ENCODE measurements at places on chromosomes 2 and 18.

- no peak for ATAC-seq
Measured at GRCh38 chr18:10231220-10231619, 223.2 kb upstream of the APCDD1 start.

GRCh38 chr2:64349131-64349530, 104.8 kb upstream of the LGALSL start:
- no peak for ATAC-seq

DNA sequence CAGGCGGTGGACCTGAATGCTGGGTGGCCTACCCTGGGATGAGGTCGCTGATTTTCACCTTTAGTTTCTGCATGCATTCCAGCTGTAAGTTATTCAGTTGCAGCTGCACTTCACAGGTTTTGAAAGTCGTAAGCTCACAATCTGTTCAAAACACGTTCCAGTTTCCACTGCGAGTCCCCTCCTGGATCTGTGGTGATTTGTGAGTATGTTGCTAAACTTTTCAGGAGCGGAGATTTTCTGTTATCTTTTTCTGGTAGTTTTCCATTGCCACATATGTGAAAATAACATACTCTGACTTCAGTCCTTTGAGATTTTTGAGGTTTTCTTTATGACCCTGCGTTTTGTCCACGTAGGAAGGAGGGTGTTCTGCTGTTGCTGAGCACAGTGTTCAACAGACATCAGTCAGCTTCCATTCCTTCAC, 102.1 kb downstream of the SNTG2 start:
- ATAC-seq = no peak

GRCh38 chr18:78480262-78481054, 499.2 kb upstream of the SALL3 start:
- ATAC-seq = no peak

GRCh38 chr2:31945572-31945935, 65.3 kb downstream of the MEMO1 start:
- no peak for ATAC-seq

DNA sequence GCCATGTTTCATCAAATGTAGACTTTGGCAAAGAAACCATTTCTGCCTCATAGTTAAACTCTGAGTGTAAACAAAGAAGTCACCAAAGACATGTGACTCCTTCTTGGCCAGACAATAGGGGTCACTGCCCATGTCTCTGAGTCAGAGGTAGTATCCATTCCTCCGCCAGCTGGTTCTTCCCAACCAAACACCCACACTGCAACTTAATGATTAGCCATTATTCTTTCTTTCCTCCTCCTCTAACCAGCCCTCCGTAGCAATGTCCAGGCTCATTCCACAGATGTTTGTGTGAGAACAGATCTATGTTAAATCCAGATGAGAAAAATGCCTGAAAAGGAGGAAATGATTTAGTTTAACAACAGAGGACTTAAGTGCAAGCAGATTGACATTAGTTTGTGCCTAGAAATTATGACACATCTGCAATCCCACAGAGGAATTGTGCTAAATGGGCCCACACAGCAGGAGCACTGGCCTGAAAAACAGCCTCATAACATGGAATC, 127.9 kb upstream of the SH3BP4 start:
- ATAC-seq = no peak

- ATAC-seq = peak; percentile 60
Measured at GRCh38 chr18:23972453-23972852, 42.1 kb upstream of the TTC39C start.

DNA sequence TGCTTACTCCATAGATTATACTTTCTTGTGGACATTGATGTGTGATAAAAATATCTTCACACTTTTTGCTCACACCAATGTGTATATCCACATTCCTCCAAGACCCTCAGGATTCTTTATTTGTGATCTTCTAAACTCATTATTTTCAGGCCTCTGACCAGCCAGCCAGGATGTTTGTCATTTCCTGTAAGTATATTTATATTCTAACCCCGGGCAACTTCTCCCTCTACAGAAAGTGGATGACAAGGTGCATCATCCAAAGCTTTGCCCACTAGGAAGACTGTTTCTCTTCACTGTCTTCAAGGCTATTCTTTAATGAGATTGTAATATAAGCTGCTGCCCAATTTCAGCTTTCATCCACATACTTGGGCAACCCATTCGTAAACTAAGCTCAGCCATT, 3.6 kb upstream of the CWC22 start:
- ATAC-seq = no peak

DNA sequence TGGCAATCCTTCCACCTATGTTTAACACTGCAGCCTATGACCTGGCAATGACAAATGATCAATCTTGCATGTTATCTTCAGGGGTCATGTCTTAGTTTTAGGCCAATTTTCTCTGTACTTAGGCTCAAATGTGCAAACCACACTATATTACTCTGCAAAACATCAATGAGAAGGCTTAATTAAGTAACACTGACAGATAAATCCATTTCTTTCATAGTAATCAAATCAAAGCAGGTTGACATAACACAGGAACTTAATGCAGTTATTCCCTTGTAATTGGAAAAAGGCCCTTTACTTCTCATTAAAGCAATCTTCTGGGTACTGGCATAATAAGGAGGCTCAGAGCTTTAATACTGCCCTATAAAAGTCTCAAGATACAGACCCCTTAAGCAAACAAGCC, 114.4 kb downstream of the TCF4 start:
- no peak for ATAC-seq

GRCh38 chr2:201257956-201258665, 2.2 kb upstream of the CASP8 start:
- ATAC-seq = peak; percentile 88

- no peak for ATAC-seq
Measured at GRCh38 chr18:54169431-54170403, 54.8 kb downstream of the MBD2 start.

GRCh38 chr2:162840598-162841246, 2.2 kb upstream of the KCNH7 start:
- ATAC-seq = no peak

DNA sequence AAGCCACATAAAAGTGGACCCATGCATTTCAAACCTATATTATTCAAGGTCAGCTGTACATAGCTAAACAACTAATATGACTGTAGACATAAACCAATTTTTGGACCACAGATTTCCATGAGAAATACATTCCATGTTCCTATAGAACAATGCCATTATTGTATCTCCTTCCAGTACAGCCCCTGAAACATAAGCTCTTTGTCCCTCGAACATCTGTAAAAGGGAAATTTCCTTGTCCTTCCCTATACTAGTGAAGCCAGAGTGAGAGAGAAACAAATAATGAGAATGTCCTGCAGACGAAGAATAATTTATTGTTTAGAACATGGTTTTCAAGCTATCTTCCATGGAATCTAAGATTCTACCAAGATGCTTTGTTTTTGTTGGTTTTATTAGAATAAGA, 75.3 kb downstream of the GORASP2 start:
- ATAC-seq = no peak

DNA sequence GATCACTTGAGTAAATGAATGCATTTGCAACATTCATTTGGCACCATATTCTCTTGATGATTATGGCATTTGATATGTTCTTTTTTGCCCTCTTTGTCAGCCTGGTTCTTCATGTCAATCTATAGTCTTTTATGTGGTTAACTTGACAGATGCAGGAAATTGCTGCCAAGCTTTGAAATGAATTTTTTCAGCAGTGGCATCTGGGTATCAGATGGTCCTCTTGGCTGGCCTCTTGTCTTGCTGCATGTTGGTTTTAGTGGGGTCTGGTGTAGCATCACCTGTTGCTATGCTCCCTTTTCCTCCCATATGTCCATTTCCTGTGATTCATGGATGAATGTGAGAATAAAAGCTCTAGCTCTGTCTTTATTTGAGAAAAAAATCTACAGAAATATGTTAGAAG, 119.9 kb downstream of the DPP4 start:
- no peak for ATAC-seq

- no peak for ATAC-seq
Measured at GRCh38 chr2:45942237-45942738, 290.8 kb downstream of the PRKCE start.

DNA sequence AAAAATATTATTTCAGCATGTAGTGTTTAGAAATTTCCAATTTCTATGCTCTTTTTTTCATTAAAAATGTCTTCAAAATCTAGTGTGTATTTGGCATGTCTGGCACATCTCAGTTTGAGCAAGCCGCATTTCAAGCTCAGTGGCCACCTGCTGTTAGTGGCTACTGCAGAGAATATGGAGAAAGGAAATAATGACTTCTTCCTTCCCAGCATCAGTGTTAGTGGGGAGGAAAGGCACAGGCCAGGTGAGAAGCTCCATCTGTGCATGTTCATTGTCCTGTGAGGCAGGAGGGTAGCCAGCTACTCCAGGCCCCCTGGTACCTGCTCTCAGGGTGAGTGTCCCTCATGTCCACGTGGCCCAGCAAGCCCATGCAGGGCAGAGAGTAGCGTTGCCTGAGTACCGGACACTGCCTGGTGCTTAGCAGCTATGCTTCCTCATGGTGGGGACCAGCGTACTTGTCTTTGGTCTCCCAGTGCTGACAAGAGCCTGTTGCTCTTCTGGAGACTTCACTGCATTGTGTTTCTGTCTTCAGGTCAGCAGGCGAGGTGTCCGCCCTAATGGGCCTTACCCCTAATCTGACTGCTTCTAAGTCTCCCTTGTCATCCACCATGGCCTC, 67.4 kb upstream of the CHMP1B start:
- ATAC-seq = peak; percentile 51

DNA sequence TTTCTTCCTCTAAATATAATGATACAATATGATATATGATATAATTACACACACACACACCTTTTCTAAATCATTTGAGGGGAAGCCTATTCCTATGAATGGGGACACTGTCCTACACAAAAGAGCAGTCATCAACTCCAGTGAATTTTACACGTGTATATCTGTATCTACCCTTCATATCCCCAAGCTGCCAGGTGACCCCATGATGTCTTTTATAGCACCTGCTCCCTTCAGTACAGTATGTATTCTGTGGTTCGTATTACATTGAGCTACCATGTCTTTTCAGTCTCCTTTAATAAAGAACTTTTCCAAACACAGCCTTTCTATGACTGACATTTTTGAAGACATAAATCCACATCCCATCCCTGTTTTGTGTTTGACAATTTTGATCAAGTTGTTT, 19.0 kb downstream of the TBC1D8 start:
- no peak for ATAC-seq

GRCh38 chr18:9700261-9700796, 7.8 kb upstream of the RAB31 start:
- no peak for ATAC-seq

DNA sequence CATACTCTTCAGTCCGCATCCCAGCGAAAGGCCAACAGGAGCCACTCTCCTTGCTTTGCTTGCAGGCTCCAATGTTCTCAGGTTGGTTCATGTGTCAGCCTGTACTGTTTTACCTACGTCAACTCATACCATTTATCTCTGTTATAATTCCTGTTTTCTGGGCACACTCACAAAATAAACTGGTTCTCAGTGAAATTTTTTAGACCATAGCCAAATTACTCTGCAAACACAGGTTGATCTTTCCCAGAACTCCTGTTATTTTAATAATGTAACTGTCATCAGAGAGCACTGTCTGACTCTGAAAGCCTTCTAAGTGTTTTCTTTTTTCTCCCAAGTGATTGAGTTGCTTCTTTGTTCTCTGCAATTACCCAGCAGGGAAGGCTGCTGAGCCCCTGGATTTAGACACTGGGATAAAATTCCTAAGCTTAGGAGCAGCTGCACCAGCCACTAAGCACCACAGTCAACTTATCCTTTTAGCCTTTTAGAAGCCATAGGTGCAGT, 111.6 kb upstream of the PIEZO2 start:
- no peak for ATAC-seq

DNA sequence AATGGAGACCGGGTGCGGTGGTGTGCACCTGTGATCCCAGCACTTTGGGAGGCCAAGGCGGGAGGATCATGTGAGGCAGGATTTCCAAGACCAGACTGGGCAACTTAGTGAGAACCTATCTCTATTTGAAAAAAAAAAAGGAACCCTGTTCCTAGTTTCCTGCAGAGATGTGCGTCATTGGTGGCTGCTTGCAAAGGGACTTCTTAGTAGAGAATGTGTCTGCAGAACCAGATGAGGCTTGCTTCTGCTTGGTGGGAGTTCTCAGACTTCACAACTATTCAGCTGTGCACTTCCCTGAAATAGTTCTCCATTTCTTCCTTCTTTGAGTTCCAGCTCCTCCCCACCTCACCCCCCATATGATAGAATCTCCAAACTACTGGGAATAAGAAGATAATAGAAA, 22.3 kb downstream of the ZCCHC2 start:
- no peak for ATAC-seq

DNA sequence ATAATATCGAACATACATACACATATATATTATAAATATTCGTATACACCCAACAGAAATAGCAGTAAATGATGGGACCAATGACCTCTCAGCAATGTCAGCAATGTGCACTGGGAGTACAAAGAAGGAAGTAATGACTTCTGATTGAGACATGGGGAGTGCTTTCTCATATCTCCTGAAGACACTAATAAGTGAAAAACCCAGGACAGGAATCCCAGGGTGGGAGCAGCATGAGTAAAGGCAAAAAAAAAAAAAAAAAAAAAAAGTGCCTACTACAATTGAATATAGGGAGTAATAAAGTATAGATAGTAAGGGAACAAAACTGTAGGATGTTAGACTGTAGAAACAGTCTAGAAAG, 491.3 kb downstream of the IRS1 start:
- ATAC-seq = no peak

GRCh38 chr2:8626572-8626971, 55.3 kb upstream of the ID2 start:
- no peak for ATAC-seq

DNA sequence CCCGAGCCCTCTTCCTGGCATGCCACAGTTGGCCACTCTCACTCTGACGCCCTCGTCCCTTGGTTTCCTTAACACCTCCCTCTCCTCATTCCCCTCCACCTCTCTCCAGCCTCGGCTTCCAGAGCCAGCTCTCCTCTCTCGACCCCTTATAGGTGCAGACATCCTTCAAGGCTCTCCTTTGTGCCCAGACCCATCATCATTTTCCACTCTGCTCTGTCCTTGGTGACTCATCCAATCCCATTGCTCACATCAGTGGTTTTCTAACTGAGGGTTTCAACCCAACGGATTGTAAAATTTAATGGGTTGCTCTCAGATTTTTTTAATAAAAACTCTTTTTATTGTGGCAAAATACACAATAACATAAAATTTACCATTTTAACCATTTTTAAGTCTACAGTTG, 6.2 kb downstream of the ST8SIA5 start:
- no peak for ATAC-seq

DNA sequence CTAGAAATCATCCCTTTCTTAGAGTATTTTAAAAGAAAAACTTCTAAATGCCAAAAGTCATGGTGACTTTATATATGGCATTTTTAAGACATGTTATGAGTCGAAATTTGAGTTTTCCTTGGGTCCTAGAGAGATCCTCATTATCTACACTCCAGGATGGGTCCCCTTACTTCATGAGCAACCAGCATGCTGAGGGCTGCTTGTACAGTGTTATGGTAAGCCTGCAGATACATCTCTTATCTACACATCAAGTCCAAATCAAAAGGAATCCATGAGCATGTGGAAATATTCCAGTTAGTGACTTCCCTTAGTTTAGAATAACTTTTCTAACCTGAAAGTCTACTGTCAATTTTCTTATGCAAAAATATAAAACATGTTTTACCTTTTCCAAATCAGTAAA, 58.7 kb downstream of the SLC66A3 start:
- no peak for ATAC-seq

Measured in stimulated activated memory B cell treated with anti-CD40 and anti-IgM and Interleukin-4, amounts not matched to agents 10 μg/mL and 1 μg/mL and 100 μg/mL, for 72 hours (primary cell).